ENCODE measurements at places on chromosomes 6 and 20.

DNA sequence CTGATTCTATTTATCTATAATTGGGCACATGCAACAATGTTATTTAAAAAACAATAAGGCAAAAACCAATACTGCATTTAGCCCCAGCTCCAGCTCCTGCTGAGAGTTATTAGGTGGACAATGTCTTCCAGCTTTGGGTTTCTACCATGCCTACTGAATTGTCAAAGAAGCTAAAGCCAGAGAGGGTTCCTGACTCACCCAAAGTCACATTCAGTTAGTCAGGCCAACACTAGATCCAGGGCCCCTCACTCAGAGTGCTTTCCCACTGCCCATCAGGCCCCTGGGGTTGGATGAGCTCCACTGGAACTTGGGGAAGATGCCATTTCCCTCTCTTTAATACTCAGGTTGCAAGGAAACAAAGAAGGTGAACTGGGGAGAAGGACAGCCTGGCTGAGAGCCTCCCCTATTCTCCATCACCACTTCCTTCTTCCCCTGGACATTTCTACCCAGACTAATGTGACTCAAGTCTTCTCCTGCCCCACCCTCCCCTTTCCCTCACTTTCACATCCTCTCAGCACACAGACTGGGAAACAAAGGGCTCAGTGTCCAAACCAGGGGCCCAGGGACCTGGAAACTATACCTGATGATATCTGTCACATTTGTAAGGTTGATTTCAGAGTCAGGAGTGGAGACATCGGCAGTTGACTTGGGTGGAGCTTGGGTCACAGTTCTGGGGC lies 6.0 kb downstream of the TREM1 start:
- DNase-seq = no peak

DNA sequence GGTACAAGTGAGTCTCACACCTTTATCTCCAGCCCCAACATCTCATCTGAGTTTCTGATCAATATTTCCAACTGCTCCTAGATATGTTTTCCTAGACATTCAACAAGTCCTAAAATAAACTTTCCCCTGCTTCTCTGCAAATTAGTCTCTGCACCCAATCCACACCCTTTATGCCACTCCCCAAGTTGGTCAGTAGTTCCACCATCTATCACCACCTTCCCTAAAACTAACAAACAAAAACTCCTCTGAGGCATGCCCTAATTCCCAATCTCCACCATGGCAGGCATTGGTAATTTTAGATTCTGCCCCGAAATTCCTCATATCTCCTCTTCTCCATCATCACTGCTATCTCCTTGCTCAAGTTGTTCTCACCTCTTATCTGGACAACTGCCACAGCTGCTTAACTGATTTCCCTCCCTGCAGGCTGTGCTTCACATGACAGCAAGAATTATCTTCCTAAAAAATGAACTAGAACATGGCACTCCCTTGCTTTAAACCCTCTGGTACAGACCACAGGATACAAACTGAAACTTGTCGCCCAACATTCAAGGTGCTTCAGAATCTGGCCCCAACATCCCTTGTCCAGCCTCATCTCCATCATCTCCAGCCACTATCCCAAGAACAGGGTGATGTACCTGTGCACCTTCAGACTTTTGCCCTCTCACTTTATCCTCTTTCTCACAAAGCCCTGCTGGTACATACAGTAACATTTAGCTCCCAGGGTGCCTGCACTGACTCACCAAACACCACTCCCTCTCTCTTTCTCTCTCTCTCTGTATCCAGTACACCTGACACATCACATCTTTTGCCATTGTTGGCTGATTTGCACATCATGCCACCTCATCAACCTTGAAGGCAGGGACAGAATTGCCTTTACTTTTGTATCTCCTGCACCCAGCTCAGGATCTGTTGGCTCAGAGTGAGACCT lies 55.5 kb downstream of the ZHX3 start:
- no peak for DNase-seq

GRCh38 chr20:24727795-24728194 lies 221.3 kb upstream of the CST7 start:
- DNase-seq = no peak

DNA sequence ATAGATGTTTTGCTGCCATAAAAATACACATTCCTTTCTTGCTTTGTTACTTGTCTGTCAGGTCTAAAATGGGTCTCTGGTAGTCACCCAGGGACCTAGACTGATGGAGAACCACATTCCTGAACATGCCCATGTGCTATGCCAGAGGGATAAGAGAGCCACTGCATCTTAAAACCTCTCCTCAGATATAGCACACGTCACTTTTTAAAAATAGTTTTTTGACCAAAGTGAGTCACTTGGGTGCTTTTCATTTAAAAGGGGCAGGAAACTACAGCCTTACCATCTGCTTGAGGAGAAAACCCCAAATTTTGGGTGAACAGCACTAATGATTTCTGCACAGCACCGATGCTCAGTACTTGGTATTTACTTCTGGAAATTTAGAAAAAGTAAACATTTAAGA lies 197.8 kb downstream of the OGFRL1 start:
- no peak for DNase-seq

DNA sequence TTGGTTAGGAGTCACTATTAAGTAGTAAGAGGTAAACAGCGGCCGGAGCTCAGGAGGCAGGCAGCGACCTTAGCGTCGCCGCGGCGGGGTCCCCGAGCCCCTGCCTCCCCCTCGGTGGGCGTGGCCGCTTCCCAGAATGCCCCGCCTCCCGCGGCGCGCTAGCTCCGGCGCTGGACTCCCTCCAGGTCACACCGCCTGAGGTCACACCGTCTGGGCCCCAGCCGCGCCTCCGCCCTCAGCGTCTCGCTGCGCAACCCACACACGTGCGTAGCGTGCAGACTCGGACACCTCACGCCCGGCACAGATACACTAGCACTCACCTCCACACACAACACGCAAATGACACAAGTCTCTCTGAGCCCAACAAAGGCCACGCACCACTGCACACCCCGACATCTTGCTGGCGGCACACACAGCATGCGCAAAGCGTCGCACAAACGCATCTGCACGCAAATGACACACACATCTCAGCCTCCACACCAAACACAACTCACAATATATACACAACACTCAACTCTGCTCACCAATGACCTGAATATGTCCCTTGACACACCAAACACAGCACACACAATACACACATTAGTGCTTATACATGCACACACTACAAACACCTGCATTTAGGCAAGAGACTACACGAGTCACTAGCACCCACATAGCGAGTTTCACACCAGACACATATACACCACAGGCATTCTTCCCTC lies 17.6 kb upstream of the CDKN1A start:
- no peak for DNase-seq

DNA sequence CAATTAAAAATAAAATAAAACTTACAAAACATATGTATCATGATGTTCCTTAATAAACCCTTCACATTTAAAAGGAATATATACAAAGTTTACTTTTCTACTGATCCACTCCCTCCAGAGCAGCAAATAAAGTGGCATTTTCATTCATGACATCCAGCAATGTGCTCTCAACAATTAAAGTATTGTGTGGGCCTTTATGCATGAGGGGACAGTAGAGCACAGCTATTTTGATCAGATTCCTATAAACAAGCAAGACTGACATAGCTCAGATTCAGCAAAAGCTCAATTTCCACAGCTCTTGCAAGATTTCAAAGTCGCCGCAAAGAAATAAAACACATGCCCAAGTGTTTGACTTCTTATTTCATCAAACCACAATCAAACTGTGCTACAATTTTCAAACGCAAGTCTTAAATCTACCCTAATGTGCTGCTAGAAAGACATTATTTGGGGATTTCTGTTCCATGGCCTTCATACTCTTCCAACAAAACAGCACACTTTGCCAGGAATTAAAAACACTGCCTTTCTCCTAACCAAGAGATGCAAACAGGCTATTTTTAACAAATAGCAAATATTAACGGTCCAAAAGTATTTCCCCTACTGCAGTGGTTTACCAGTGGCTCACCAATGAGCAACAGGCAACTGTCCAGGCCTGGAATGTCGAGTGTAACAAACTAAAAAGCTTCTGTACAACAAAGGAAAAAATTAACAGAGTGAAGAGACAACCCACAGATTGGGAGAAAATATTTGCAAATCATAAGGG lies 52.3 kb downstream of the MBOAT1 start:
- no peak for DNase-seq

- peak; percentile 41 for DNase-seq
Measured at GRCh38 chr6:69953491-69953890, 87.1 kb downstream of the COL19A1 start.

DNA sequence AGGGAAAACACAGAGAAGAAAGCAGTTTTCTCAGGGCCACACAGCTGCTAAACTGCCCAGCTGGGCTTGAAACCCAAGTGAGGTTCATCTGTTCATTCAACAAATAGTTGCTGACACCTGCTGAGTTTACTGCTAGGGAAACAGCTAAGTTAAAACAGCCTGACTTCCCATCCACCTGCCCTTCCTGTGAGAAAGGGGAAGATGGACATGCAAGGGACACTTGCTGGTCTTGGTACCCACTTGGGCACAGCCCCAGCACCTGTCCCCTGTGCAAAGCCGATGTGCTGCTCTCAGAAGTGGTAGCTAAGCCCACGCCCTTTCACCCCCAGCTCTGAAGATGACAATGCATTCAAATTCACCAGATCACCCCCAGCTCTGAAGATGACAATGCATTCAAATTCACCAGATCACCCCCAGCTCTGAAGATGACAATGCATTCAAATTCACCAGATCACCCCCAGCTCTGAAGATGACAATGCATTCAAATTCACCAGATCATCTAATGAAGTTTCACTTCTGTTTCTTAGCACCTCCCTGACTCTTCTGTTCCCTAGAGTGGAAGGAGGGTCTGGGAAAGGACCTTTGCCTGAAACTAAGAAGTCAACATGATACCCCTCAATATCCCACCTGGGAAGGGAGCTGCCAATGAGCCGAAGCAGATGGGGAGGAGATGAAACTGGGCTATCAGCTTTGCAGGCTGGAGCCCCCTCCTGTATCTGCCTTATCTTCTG lies 46.0 kb upstream of the TOP1 start:
- no peak for DNase-seq

DNA sequence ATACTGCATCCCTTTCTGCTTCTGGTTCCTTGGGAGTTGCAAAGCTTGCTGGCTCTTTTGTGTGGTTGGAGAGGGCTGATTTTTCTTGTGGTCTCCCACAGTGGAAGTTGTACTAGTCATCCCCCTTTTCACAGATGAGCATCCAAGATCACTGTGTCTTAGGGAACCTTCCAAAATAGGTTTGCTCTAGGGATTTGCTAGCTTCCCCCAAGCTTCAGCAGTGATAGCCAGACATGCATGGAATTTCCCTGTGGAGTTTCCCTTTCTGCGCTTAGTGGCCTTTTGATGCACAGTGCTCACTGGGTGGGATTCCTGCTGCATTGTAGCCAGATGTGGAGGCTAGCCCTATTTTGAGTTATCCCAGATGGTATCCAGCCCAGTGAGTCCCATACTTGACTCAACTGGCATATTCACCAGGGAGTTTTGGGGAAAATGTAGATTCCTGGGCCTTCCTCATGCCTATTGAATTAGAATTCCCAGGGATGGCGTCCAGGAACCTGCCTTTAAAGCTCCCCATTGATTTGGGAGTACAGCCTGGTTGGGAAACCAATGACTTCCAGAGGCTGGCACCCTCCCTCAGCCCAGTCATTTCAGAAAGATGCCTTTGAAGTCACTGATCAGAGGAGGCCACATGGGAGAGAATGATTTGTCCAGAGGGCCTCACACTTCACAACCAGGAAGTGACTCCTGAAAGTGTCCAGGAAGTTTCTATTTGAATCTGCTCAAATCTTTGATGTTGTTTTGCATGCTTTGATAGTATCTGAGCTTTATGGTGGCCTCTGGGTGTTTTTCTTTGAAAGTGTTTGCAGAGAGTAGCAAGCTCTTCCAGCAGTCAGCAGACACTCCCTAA lies 25.9 kb downstream of the PPARD start:
- no peak for DNase-seq

GRCh38 chr20:25553819-25554296 lies 31.5 kb downstream of the NINL start:
- no peak for DNase-seq

DNA sequence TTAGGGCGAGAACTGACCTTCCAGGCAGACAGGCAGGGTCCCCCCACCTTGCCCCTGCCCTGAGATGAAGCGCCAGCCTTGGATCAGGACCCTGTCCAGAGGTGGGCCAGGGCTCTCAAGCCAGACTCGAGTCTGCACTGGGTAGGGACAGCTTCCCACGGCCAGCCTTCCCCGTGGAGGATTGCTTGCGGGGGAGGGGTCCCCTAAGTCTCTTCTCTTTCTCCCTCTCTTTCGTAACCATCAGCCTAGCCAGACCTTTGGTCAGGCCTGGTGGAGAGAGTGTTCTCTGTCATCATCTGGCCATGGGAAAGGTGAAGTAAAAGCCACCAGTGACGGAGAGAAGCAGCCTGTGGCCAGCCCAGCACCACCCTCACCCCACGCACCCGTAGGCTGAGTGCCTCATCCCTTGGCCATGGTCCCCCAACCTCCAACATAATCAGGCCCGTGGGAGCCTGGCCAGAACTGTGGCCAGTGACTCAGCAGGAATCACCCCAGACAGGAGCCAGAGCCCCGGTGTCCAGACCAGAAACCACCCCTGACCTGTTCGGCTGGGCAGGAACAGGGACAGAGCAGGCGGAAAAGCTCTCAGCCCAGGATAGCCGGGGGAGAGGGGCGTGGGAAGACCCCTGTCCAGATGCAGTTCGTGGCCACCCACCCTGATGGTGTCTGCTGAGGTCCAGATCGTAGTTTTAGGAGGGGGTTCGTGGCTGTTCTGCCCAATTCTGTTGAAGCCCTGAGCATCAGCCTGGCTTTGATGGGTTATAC lies 47.1 kb downstream of the SNAI1 start:
- no peak for DNase-seq

DNA sequence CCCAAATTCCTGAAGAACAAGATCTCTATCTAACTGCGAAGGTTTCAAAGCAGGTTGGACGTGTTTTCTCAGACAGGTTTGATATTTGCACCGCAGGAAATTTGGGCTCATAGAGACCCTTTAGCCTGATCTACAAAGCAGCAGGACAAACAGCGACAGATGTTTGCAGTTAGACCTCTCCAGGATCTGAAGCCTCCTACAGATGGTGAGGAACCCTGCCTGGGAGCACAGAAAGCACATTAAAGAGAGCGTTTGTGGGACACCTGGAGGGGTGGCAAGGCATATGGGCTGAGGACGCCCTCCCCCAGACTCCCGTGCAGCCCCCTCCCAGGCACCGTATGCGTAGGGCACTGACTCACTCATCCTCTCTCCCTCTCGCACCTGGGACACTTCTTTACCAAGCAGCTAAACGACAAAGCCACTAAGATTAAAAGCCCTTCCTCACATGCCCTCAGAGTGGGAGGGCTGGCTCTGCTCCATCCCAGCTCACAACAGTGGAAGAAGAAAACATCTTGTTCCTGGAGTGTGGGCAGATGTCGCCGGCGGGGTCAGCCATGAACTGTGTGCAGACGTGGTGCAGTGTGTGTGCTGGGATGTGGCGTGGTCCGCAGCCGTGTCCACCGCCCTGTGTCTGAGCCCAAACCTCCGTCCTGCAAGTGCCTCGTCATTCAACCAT lies 249.7 kb upstream of the AFDN start:
- DNase-seq = no peak

- DNase-seq = no peak
Measured at GRCh38 chr6:41043151-41043550, 884 bp downstream of the TSPO2 start.

- DNase-seq = peak; percentile 40
Measured at GRCh38 chr6:140915103-140915502, 1217.6 kb upstream of the GJE1 start.
